ENCODE measurements at places on chromosomes 13 and 19.
A peak's percentile ranks its signal among the peaks of the same experiment; 100 is the strongest.

GRCh38 chr13:73618275-73618865 is 515.8 kb downstream of the KLF12 start:
- DNase-seq, result no peak

- DNase-seq, result peak; percentile 87
These were observed 50.6 kb downstream of the DPF1 start for GRCh38 chr19:38173291-38174041.

DNA sequence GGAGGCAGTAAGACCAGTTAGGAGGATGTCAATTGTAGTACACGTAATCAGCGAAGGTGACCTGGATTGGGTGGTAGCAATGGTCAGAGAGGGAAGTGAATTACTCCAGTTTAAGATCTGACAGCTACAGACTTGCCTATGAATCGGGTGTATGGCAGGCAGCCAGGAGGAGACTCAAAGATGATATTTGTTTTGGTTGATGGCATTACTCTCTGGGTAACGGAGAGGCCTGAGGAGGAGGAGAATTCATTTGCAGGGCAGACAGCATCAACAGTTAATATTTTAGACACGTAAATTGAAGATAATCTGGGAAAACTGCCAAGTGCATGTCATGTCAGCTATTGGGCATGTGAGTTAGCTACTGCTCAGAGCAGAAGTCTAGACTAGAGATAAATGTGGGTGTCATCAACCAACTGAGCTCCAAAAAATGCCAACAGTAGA is 109.2 kb downstream of the SGCG start:
- peak; percentile 23 for DNase-seq

GRCh38 chr13:56424246-56424645 is 716.5 kb upstream of the PRR20A start:
- DNase-seq, result no peak

Data from right hindlimb (tissue), 1 donor.